ENCODE measurements at places on chromosomes 13 and 19.

GRCh38 chr13:73096638-73097037 is 37.8 kb downstream of the KLF5 start:
- DNase-seq = no peak

DNA sequence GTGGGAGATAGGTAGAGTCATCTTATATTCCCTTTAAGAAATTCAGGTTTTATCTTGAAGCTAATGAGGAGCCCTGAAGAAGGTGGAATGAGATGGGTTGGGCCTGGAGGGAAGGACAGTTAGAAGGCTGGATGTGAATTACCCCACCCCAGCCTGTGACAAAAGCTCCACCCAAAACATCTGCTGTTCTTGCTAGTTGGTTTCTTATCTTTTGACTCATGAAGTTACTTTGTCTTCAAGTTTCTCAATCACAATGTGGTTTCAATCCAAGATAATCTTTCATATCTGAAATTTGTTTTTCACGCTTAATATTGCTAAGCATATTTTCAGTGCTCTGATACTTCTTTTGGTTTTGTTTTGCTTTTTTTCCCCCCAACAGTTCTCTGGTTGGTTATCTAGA is 38.3 kb upstream of the HMGB1 start:
- no peak for DNase-seq

DNA sequence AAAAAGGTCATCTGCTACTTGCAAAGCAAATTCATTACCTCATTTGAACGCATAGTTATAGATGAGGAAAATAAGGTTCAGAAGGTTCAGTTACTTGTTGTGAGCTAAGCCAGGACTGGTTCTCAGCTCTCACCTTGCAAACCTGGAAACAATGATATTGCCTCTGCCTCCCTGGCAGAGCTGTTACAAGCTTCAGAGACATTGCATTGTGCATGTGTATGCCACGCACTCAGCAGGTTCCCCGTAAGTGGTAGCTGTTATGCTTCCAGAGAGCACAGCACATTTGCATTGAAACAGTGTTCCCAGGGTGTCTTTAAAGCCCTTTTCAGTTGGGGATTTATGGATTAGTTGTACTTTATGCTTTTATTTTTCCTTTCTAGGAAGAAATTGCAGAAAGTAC is 80.6 kb downstream of the DGKH start:
- no peak for DNase-seq

- peak; percentile 50 for DNase-seq
Measured at GRCh38 chr19:48379058-48379457, 12.3 kb downstream of the KDELR1 start.

DNA sequence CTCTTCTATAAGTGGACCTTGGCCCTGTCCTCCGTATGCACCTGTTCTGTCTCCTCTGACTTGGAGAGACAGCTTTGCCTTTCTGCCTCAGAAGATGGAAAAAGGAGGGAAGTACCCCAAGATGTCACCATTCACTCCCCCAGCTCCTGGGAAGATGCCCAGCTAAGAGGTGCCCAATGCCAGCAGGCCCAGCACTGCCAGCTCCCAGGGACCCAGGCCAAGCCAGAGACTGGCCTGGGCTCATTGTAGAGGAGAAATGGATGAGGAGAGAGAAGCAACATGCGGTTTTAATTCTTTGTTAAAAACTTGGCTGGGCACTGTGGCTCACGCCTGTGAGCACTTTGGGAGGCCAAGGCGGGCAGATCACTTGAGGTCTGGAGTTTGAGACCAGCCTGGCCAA is 111.5 kb upstream of the ZNF507 start:
- DNase-seq = no peak

DNA sequence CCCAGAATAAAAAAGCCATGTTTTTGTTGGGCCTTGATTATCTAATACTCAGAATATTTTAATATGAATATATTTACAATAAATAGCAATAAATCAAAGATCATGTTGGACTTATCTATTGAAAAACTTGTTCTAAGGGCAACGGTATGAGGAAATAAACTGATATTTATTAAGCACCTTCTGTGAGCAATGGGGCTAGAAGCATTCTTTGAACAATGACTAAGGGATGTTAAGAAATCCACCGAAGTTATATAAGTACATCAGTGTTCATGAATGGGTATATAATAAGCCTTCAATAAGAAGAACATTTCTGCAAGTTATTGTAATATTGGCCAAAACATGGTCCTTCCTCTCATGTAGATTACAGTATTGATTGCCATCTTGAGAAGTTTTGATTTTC is 221.8 kb downstream of the OXGR1 start:
- DNase-seq = no peak

DNA sequence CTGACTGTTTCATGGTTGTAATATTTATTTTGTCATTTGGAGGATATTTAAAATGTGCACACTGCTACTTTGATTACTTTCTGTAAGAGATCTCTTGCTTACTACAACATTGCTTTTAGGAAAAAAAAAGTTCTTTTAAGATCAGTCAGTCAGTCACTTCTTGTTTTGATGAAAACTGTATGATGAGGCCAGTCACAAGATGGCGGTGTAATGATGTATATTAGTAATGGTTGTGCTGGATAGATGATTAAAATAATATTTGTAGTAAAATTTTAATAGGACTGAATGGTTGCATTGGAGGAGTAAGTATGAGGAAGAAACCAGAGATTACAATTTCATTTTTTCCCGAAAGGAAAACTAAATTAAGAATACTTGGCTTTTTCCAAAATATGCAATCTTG is 2411.1 kb downstream of the PCDH9 start:
- DNase-seq = no peak

GRCh38 chr19:6233827-6234511 is 45.8 kb downstream of the MLLT1 start:
- DNase-seq = no peak

- no peak for DNase-seq
Measured at GRCh38 chr19:2064395-2064787, 13.3 kb upstream of the MKNK2 start.

DNA sequence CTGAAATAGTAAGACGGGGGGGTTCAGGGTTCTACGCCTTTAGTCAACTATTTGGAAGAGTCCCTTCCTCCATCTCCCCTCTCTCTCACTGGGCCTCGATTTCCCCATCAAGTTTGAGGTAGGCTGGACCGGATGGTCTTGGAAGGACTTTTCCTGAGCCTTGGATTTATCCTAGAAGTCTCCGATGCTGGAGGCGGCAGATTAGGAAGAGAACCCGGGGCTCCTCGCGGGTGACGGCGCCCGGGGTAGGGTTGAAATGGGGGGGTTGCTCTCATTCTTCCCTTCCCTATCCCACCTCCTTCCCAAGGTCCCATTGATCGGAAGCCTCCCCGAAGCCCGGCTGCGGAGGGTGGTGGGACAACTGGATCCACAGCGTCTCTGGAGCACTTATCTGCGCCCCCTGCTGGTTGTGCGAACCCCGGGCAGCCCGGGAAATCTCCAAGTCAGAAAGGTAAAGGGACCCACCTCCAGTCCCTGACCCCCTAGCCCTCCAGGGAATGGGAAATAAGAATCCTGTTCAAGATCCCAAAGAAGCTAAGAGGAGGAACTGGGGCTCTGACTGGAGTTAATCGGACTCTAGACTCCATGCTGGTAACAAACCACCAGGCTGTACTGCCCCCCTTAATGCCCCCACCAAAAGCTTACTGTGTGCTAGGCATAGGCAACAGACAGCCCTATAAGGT is 781 bp downstream of the QPCTL start:
- DNase-seq = peak; percentile 77

- DNase-seq = no peak
Measured at GRCh38 chr13:47976325-47976724, 24.7 kb downstream of the SUCLA2 start.

GRCh38 chr13:30725326-30726085 is 9.8 kb upstream of the ALOX5AP start:
- DNase-seq = no peak

- DNase-seq = no peak
Measured at GRCh38 chr13:26382366-26382765, 128.4 kb downstream of the CDK8 start.

DNA sequence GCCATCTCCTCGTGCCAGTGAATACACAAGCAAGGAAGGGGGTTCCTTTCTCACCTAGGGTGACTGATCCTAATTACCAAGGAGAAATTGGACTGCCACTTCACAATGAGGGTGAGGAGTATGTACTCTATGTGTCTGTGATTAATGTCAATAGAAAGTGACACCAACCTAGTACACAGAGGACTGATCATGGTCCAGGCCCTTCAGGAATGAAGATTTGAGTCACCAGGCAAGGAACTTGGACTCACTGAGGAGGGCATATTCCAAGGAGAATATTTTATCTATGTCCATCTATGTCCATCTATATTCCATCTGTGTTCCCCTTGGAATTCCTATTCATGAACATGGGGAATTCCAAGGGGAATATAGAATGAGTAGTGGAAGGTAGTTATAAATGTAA is 9.2 kb upstream of the ALOX5AP start:
- DNase-seq = no peak

- no peak for DNase-seq
Measured at GRCh38 chr13:48316826-48317510, 13.4 kb downstream of the RB1 start.

DNA sequence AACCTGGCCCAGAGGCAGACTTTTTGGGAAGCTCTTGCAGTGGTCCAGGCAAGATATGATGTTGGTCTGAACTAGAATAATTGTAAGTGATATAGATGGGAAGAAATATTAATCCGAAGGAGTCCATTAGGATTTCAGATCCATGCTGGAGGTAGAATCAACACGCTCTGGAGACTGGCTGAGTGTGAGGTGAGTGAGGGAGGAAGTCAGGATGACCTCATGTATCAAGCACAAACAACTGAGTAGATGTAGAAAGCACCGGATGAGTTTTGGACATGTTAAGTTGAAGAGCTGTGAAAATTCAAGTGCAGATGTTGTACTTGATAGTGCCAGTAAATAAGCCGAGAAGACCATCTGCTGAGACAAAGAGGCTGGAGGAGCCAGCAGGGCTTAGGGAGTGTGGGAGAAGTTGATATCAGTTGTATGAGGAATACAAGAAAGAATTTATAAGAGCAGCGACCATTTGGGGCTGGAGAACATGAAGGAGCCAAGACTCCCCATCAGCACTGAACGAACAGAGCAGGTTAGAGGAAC is 5.3 kb upstream of the CNMD start:
- DNase-seq = no peak

GRCh38 chr19:40534148-40534547 is 42.5 kb upstream of the SHKBP1 start:
- no peak for DNase-seq

DNA sequence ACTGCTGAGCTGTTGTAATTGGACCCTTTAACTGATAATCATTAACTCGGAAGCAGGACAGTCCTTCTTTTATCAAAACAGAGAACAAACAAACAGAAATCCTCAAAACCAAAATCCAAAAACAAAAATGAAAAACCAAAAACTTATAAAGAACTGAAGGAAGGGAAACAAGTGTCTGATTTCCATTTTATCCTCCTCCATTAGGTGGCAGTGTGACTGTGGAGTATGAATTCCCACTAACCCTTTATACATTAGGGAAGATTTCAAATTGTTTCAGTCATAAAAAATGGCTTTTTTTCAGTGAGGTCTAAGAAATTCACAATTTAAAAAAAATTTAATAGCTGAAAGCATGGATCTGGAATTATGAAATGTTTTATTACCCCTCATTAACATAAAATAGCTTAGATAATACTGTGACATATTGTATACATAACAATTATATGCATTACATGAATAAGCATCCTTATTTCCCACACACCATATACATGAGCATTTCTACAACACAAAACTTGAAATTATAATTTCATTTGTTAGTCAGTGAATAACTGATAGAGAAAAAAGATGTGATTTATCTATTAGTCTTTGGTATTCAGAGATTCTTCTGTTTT is 1074.3 kb upstream of the PCDH9 start:
- DNase-seq = peak; percentile 29

DNA sequence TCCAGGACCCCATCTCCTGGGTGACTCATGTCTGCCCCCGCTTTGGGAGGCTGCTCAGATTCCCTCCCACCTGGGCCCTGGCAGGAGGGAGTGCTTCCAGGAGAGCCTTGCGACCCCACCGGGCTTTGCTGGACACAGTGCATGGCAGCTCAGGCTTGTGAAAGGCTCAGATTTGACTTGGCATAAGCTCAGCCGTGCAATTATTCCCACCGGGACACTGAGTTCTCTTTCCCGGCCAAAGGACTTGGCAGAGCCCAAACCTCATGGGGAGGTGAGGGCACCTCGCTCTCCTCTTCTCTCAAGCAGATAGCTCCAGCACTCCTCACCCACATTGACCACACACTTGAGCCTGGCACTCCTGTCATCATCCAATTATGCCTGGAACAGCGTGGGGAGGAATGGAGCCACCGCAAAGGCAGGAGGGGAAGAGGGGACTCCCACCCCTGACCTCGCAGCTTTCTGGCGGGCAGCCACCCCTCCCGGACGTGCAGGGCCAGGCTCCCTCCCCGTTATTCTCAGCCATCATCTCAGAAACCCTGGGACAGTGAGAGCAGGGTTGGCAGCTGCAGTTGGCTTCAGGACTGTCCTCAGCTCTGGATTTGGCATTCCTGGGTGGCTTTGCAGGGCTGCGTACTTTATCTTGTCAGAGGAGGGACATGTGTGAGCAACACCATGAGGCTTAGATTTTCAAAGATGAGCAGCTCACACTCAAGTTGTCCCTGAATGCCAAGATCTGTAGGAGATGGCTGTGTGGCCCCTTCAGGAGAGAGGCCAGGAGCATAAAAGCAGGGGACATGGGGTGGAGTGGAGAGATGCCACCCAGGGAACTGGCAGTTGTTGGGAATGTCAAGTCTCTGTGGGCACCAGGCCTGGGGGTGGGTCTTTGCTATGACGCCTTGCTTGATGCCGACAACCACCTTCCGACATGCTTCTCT is 306.2 kb downstream of the TEX29 start:
- no peak for DNase-seq

DNA sequence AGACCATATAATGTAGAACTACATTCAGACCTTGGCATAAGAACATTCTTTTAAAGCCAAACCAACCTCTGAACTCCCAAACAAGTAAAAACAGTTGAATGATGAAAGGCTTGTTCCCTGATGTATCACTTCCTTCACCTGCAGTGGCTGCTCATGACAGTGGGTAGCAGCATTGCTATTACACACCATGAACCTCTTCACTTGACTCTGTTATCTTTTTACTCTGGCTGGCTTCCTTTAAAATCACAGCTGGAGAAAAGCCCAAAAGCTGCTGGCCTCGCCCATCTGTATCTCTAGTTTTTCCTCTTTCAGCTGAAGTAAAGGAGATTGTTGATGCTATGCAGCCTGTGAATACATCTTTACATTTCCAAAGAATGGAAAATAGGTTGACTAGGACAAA is 22.6 kb downstream of the THSD1 start:
- DNase-seq = no peak

- no peak for DNase-seq
Measured at GRCh38 chr19:13014101-13014920, 19.0 kb downstream of the NFIX start.

DNA sequence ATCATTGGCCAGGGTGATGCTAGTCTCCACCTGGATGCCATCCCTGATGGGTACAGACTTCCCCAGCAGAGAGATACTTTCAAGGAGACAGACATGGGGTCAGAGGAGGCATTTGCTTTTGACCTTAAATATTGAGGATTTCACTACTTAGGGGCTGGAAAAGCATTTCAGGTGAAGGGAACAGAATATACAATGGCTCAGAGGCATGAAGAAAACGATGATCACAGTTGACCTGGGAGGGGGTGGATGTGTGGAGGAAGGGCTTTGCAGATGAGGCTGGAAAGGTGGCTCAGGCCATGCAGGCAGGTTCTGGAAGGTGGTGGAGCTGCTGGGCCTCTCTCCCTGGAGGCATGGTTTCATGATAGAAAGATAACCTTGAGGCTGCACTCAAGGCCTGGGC is 3.9 kb downstream of the MATK start:
- no peak for DNase-seq

Measured in SW480 (cell line).